ENCODE measurements at places on chromosomes 6 and 20.

DNA sequence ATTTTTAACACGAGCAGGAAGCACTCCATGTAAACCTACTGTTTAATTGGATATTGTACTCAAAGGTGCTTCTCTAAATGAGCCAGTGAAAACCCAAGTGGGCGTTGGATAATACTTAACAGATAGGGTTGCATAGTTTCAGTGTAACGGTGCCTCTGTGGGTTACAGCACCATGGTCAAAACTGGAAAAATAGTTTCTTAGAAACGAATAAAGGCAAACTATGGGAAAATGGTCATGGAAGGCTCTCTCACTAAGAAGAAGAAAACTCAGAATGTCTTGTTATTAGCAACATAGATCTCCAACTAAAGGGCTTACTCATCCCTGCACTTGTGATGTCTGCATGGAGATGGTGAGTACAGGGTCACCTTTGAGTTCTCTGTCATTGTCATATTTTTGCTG is 59.1 kb upstream of the NEDD9 start:
- DNase-seq, result no peak

DNA sequence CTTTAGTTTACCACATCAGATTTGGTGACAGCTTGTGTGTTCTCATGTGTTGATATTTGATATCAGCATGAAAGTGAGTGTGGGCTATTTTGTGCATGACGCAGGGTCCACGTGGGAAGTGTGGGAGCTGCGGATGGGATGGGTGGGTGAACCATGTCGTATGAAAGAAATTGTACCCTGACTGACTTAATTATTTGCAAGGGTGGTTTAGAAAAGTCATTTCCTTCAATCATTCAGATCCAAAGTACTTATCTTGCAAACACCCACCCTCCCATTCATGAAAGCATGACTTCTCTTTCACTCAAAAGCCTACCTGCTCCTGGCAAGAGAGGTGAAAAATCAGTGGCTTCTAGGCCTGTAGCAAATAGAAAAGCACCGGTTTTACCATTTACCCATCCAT is 91.8 kb upstream of the BACH2 start:
- DNase-seq, result no peak

DNA sequence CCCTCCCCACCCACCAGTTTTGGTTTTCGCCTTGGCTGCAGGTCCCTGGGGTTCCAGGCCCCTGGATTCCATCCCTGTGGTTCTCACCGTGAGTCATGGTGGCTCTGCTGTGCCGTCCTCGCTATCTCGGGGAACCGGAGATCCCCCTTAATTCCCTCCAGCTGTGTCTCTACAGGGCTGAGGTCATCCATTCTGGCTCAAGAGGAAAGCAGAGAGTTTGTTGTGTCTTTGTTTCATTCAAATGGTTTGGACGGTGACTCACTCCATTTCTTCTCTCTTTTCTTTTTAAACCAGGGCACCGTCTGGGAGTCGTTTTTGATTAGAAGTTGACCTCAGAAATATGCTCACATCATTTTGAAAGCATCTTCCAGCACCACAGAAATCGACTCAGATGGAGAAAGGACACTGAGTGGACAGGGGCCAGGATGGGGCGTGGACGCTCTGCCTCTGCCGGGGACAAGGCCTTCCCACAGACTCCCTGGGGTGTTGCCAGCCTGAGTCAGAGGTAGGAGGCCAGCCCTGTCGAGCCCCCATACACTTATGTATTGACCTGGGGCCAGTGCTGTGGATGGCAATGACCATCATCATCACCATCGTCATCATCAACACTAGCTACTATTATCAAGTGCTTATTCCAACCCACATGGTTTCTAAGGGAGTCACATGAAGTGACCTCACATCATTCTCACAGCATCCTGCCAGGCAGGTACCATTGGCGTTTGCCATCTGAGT is 176.2 kb downstream of the NFATC2 start:
- no peak for DNase-seq

DNA sequence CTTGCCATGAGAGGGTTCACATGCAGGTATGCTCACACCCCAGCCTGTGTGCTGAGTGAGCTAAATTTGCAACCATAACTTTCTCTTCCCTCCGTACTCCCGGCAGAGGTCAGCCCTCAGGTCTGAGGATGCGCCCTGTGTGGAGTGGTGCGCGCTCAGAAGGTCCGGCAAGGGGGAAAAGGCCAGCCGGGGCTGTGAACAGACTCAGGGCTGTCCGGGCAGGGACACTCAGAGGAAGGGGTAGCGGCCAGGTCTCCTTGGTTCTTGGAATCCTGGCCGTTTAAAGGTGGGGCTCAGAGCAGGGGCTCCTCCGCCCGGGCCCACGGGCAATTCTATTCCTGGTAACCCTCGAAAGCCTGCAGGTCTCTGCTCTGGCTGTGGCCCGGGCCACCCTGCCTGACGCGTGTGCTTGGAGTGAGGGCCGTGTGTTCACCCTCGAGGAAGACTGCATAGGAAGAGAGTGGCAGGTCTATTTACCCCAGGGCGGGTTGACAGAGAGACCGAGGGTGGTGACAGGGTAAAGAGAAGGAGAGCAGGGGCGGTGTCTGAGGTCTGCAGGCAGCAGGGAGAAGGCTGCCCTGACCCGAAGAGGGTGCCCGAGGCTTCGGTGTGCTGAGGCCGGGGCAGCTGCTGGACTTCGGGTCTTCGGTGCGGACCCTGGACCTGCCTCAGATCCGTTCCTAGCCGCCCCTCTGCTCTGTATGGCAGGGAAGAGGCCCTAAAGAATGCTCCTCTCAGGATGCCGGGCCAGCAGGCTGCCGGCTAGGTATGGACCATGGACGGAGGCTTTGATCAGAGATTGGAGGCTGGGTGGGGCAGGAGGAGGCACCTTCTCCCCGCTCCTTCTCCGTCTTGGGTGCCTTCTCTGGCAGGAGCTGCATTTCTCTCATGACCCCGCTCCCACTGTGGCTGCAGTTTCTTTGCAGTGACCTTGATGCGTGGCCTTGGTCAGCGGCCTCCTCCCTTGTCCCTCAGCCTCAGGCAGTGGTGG is 131.1 kb upstream of the ARMC2 start:
- DNase-seq, result no peak

DNA sequence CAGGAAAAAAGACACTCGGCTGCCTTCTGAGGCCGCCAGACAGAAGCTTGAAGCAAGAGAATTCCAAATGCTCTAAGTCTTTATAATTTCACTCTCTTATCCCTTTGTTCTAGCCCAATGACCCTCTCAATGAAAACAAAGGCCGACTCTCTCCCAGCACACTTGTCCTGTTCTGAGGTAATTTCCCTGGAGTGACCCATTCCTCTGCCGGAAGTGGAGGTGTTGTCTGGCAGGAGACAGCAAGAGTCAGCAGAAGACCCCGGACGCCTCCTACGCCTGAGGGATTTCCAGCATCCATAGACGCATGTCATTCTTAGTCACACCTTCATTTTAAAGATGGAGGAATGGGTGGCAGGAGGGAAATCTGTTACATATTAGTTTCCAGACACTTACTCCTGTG is 110.3 kb downstream of the SOD2 start:
- DNase-seq, result no peak

DNA sequence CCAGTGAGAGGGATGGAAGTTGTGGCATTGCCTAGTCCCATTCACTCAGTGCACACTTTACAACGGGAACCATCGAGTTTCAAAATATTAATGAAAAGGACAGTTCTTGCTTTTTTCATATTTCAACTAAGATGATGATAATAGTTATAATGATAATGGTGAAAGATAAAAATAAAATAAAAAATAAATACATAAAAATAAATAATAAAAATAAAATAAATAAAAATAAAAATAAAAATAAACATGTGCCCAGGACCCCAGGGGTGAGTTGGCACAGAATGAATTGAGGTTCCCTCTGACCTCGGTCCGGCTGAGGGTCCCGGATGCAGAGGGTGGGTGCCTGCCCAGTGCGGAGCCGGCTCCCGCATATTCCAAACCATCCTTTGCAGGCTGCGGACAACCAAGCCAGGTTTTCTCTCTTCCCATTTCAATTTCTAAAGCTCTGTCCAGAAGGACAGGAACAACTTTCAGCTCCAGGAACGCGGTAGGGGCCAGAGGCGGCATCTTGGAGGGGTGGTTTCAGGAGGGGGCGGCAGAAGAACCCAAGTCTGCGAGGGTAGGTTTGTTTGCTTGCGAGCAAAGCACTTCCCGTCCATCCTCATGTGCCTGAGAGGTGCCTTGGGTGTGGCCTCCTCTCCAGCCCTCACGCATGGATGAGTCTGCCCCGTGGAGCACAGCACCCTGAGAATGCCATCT is 236.8 kb downstream of the DLL1 start:
- DNase-seq, result no peak
